MM.1S (cell line): ENCODE measurements at places on chromosomes 2 and 18.

DNA sequence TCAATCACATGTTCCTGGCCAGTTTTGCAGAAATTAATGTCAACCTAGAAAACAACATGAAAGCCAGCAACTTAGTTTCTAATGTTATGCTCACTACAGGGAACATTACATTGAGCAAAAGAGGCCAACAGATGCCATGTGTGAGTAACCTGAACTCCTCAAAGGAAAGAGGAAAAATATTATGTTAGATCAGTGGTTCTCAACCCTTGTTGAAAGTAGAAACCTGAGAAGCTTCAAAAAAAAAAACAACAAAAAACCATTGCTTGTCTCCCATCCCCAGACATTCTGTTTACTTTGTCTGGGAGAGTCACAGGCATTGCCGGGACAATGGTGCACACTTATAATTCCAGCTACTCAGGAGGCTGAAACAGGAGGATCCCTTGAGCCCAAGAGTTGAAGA is 57.7 kb downstream of the METTL4 start:
- no peak for DNase-seq

GRCh38 chr2:157933160-157933920 is 57.2 kb upstream of the ACVR1 start:
- no peak for DNase-seq

DNA sequence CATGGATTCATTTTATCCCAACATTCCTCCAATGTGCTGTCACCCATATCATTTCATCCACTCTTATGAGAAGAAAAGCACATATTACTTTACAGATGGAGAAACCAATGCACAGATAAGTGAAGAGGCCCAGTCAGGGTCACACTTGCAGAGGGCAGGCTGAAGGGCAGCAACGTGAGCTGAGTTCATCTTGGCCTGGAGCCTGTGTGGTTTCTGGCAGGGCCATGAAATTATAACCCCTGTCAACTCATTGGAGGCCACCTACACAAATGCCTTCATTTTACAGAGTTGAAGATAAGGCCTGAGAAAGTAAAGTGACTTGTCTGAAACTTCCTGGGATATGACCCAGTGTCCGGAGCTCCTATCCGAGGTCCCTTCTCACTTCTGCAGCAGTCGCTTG is 88.4 kb upstream of the NRP2 start:
- no peak for DNase-seq

DNA sequence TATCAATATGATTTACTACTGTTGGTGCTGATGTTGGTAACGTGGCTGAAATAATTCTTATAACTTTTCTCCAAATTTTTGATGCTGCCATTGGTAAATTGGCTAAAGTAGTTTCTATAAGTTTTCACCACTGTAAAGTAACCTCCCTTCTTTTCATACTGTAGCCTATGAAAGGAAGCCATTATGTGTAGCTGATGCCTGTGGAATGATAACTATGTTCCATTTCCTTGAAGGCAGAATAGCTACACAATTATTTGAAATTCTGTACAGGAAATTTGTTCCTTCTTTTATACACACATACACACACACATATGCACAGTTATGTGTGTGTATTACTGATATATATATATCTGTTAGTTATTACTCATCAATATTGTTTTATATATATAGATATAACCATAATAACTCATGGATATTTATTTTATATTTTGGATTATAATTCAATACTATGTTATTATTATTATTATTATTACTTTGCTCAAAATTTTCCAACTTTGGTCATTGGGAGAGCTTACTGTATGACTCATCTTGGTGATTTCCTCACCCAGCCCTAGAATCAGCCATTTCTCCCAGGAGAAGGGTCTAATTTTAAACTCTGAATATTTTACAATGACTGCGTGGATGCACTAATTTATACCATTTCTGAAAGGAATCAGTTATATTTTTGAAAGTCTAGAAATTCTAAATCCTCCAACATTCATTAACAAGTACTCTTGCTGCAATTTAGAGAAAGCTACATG is 1677.7 kb downstream of the SUCLG1 start:
- DNase-seq = no peak

DNA sequence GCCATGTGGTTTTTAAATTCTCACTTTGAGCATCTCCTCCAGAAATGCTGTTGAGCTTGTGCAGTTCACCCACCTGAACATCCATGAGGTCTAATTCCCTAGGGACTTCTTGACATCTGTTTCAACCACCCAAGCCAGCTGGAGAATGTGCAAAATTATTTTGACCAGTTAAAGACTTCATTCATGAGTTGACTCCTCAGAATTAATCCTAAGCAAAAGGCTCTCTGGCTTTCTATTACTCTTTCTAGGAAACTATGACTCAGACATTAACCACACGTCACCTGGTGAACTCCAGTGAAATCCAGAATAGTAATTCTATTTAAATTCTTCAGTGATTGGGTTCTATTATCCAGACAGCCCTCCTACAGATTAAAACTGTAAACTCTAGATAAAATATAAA is 247.5 kb downstream of the NBAS start:
- no peak for DNase-seq

DNA sequence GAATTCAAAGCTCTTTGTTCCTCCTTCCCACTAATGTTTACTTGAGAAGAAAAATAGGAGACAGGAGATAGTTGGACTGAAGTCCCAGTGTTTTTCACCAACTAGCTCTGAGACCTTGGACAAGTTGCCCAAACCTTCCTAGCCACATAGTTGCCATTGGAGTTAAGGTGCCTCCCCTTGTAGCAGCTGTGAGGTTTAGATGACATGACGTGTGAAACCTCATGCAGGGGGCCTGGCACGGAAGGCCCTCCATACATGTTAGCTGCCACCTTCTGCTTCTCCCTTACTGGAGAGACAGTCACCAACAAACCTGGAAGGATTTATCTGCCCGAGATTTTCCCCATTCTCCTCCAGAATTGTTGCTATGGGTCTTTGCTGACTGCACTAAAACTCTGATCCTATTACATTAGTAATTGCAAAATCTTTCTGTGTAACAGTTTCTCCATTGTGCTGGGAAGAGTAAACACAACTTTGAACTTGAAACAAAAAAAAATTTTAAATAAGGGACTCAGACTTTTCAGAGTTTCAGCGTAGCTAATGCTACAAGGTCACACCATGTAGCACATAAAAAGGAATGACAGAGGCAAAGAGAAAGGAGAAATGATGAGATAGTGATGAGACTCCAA is 23.8 kb upstream of the CABYR start:
- DNase-seq = no peak

DNA sequence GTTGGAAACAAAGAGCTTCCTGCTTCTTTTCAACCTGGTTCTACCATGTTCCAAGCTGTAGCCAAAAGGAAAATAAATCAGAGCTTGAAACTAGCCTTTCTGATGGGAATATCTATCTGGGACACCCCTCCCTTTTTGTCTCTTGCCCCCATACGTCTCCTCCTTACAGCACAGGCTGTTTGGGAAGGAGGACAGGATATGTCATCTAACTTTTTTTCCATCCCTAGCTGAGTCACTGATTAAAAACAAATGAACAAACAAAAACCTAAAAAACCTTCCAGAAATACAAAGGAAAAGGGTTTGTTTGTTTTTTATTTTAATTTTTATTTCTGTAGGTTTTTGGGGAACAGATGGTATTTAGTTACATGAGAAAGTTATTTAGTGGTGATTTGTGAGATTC is 151.6 kb downstream of the FAM210A start:
- no peak for DNase-seq

GRCh38 chr2:173953047-173953424 is 12.1 kb downstream of the SP3 start:
- no peak for DNase-seq

GRCh38 chr18:76195601-76196000 is 299.4 kb downstream of the ZNF516 start:
- DNase-seq = no peak

- no peak for DNase-seq
These were observed 49.6 kb downstream of the SOWAHC start for GRCh38 chr2:109663721-109664120.

DNA sequence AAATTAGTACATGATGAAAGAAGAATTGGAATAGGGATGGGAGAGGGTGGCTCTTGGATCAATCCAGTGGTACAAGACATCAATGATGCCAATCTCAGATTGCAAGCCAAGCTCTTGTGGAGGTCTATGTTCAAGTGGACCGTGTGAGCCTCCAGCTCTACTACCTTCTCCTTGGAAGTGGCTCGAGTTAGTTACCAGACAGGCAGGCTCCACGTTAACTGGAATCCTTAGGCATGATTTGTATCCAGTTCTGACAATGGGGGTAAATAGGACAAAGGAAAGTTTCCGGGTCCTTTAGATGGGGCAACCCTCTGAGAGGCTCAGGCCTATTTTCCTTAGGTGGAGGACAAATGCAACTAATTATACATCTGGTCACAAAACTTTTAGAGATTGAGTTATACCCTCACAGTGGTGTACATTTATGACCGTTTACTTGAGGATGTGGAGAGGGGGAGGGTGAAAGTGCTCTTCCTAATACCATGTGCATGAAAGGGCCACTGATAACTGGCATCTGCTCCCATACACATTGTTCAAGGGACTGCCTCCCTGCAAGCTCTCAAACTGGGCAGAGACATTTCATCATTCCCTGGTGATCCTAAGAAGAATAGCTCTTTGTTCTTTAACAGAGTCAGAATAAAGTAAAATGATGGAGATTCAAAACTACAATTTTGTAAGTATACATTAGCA is 180.2 kb downstream of the SOCS6 start:
- DNase-seq = no peak

GRCh38 chr2:164134336-164134735 is 398.5 kb upstream of the FIGN start:
- DNase-seq = no peak

GRCh38 chr2:84857566-84857965 is 23.3 kb downstream of the TRABD2A start:
- DNase-seq = no peak

DNA sequence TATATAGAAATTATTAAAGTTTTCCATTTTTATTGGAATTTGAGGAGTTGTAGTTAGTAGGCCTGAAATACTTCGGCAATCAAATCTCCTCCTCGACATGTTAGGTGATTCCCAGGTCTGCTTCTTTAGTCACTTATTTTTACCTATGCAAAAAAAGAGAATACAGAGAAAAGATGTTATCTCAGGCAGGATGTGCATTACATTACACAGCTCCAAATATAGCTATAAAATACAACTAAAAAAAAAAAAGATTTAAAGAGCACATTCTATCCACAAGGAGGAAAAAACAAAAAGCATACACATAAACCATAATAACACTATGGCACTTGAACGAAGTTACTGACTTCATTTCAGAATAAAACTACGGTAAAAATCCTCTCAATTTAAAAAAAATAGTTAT is 8.1 kb downstream of the STK17B start:
- no peak for DNase-seq

- no peak for DNase-seq
These were observed 348.4 kb upstream of the RAB12 start for GRCh38 chr18:8260827-8261226.

- DNase-seq = no peak
These were observed 371.4 kb upstream of the ATP5MC3 start for GRCh38 chr2:175552902-175553301.

DNA sequence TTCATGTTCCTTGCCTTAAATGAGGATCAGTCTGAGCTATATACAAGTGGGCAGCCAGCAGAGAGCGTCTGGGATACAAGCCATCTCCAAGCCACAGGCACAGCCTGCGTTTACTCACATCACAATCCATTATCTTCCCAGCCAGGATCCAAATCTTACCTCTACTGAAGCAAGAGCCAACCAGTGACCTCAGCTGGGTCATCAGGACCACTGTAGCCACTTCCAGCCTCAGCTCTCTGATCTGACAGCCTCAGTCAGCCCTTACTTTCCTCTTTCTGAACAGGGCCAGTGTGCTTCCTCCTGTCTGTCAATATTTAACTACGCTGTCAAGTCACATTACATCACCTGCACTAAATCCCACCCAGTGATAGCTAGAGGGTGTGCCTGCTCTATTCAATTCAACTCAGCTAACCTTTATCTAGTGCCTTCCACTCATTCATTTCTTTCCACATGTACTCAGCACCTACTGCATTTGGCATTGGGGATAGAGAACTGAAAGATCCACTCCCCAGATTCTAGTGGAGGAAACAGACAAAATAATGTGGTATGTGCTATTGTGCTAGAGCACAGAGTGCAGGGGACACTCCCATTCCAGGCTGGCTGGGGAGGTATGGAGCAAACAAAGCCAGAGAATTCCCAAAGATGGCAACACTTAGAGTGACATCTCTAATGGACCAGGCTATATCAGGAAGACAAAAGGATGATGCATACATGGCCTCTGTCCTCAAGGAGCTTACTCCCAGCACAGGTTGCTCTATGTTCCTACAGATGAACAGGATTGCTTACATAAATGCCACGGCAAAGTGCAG is 146.5 kb downstream of the NCKAP5 start:
- DNase-seq = no peak

- DNase-seq = no peak
These were observed 32.8 kb upstream of the BIN1 start for GRCh38 chr2:127139766-127140165.

GRCh38 chr2:73297586-73297985 is 4.2 kb upstream of the EGR4 start:
- DNase-seq = no peak

GRCh38 chr2:122643725-122644329 is 888.4 kb downstream of the TSN start:
- no peak for DNase-seq

DNA sequence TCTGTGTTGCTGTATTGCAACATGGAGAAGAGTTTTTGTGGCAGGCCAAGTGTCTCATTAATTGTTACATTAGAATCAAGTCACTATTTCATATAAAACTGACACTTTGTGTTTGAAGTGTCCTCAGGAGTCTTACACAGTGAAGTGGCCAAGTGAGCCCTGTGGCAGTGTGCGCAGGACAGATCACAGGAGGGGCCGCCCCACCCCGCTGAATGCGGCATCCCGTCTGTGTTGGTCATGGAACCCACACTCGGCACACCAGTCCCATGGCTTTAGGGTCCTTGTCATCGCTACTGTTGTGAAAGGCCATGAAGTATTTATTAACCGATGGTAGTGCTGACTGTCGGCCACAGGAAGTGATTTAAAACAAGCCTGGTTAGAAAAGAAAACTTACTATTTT is 144.7 kb upstream of the NFATC1 start:
- no peak for DNase-seq

GRCh38 chr18:53991202-53991601 is 233.3 kb downstream of the MBD2 start:
- no peak for DNase-seq

DNA sequence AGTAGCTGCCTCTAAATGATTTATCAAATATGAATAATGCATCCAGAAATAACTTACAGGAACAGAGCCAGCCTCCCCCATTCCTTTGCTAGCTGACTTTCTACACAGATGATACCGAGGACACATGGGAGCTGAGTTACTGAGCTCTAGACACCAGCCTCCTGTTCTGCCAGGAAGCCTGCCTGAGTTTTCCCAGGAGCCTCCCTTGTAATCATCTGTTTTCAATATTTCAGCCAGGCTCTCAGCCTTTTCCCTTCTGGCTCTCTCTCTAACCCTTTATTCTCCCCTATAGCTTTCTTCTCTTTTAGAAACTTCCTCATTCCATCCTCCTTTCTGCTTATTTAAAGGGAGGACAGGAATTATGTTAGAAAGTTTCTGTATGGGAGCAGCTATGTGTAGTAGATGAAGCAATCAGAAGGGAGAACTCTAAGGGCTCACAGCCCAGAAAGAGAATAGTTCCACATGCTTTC is 911.6 kb downstream of the TDRD15 start:
- DNase-seq = no peak

GRCh38 chr2:26904839-26905238 is 56.9 kb downstream of the DPYSL5 start:
- no peak for DNase-seq

GRCh38 chr2:21590026-21590690 is 466.4 kb downstream of the TDRD15 start:
- no peak for DNase-seq
